ENCODE measurements at places on chromosomes 7 and 10.
A peak's percentile ranks its signal among the peaks of the same experiment; 100 is the strongest.

GRCh38 chr10:90816466-90816865, 41.4 kb downstream of the HTR7 start:
- no peak for DNase-seq

DNA sequence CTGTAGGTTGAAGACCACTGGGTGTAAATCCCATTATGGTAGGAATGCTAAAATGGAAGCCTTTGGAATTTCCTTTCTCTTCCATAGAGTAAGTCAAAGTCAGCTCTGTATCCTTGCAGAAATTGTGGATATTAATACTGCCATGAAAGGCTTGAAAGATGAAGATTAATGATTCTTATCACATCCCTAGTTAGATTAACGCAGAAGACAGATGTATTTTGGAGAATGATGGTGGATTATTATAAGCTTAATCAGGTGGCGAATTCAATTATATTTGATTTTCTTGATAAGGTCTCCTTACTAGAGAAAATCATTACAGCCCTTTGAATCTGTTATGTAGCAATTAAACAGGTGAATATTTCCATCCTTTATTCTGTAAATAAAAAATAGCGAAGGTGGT, 270.1 kb downstream of the PHF14 start:
- DNase-seq, result no peak

GRCh38 chr10:63106111-63106755, 26.9 kb upstream of the NRBF2 start:
- DNase-seq, result peak; percentile 65

GRCh38 chr10:12063483-12063818, 5.3 kb upstream of the DHTKD1 start:
- DNase-seq, result no peak

GRCh38 chr7:93736668-93737369, 153.7 kb downstream of the TFPI2 start:
- DNase-seq, result no peak

DNA sequence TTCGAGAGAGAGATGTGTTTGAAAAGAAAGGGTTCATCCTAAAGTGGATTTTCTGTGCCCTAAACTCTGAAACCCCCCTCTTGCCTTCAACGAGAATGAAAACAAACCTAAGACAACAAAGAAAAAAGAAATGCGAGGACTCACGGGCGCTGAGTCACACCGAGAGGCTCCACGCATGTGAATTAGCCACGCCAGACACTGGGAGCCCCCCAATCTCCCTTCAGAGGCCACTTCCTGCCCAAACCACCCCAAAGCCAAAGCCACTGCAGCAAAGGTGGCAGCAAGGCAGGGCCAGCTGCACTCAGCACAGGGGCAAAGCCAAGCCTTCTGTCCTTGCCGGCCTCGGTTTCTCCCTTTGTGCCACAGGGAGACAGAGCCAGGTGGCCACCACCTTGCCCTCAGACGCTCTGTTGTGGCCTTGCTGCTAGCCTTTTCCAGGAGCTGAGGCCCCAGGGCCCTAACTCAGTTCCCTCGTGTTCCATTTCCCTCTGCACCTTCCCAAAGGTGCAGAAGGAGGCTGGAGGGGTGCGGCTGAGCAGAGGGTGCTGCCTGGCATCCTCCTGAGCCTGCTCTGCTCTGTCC, 93.3 kb downstream of the FAM53B start:
- DNase-seq, result no peak

DNA sequence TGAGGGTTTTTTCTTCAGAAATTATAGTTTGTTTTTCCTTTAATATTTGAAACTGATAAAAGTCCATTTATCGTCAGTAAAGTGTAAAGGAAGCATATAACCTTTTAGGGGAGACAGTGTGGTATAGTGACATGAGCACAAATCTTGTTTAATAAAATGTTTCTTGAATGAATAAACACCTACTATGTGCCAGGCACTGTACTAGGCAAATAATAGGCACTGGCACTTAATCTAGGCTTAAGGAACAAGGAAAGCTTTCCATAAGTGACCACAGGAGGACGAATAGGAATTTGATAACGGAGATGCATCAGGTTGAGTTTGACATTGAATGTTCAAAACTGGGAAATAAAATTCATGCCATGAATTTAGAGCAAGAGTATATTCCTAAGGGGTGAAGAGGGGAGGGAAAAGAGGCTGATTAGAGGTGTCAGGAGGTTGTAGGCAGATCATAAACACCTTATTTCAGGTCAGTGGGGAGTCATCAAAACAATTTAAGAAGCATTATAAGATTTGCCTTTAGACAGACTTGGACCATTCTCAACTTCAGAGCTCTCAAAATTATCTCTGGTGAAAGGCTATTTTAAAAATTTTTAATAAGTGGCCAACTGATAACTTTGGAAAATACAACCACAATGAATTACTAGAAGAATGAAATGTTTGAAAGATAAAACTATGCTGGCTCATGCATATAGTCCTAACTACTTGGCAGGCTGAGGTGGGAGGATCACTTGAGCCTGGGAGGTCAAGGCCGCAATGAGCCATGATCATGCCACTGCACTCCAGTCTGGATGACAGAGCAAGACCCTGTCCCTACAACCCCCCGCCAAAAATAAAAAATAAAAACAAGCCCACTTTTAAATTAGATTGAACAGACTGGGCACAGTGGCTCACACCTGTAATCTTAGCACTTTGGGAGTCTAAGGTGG, 22.4 kb downstream of the RALA start:
- DNase-seq, result no peak

DNA sequence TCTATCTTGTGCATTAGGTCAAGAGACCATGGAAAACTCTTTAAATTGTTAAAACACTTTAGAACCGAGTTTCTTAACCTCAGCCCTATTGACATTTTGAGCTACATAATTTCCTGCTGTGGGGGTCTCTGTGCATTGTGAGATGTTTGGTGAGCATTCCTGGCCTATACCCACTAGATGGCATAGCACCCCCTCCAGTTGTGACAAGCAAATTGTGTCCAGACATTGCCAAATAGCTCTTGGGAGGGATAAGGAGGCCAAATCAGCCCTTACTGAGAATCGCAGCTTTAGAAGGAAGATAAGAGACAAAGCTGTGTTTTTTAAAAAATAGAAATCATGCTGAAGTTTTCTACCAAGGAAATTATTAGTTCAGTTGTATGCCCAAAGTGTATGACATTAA, 1158.5 kb upstream of the C7orf33 start:
- DNase-seq, result peak; percentile 49

DNA sequence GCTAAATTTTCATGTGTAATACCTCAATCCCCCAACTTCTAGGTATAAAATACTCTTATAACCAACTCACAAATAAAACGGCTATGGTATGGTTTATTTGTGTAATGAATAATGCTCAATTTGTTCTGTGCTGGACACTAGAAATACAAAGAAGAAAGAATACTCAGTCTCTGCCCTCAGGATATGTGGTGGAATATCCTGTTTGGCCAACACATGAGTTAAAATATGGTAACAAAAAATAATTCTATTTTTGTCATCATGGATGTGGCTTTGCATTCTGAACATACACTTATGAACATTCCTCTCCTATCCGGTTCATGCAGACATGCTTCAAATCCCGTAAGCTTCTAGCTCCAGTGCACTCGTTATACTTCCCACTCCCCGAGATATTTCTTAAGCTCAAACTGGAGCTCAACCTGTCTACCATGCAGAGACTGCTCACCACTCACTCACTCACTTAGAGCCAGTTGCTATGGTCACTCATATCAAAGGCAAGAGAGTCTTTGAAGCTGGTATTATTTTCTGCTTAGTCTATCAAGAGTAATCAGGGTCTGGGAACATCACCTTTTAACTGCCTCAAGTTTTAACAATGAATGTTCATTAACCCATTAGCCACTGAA, 53.8 kb upstream of the SLC16A12 start:
- DNase-seq, result no peak

- no peak for DNase-seq
Measured at GRCh38 chr7:127900732-127901685, 130.2 kb downstream of the LRRC4 start.

- DNase-seq, result no peak
Measured at GRCh38 chr10:130023454-130024230, 59.6 kb upstream of the EBF3 start.

- no peak for DNase-seq
Measured at GRCh38 chr10:33631991-33632390, 297.5 kb upstream of the NRP1 start.

GRCh38 chr10:35577926-35578617, 27.1 kb upstream of the GJD4 start:
- no peak for DNase-seq

DNA sequence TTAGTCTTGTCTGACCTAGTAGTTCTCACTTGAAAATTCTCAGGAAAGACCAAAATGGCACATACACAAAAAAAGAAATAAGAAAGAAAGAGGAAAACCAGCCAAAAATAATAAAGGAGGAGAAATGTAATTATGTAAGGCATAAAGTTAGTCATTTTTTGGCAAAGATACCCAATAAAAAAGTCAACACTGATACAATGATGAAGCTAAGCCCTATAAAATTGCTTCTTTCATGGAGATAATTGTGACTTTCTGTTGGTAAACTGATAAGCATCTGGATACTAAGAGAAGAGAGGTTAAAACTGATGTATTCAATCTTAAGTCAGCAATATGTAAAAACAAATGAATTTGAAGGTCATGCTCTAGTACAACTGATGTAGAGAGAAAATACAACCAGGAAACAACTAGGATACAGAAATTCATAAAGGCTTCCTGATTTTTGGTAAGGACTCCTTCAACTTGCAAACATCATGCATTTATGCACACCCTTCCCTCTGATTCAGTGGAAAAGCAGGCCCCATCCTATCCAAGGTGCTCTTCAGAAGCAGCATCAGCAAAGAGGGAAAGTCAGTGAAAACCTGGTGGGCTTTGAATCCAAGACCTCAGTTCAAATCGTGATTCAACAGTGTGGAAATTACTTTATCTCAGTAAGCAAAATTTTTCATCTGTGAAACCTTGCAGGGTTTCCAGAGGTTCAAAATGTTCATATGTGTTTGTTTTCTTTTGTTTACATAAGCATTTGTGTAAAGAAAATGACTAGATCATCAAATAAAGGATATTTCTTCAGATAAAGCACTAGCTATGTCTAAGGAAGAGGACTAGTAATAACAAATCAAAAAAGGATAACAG, 32.6 kb downstream of the IMMP2L start:
- no peak for DNase-seq

GRCh38 chr10:46020344-46020657, 10.1 kb downstream of the NCOA4 start:
- DNase-seq, result no peak

GRCh38 chr7:157499121-157499834, 162.5 kb downstream of the DNAJB6 start:
- no peak for DNase-seq

DNA sequence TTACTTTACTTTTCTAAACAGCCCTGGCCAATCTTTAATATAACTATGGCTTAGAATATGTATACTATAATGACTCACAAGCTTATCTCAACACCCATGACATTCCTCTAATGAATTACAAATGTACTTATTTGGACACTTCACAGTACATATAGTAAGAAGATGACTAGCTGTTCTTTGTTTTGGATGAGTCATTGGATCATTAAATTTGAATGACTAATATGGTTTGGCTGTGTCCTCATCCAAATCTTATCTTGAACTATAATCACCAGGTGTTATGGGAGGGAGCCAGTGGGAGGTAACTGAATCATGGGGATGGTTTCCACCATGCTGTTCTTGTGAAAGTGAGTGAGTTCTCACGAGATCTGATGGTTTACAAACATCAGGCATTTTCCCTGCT, 807.5 kb upstream of the SORCS1 start:
- peak; percentile 94 for DNase-seq

GRCh38 chr7:98303176-98303865, 21.8 kb downstream of the BRI3 start:
- no peak for DNase-seq

DNA sequence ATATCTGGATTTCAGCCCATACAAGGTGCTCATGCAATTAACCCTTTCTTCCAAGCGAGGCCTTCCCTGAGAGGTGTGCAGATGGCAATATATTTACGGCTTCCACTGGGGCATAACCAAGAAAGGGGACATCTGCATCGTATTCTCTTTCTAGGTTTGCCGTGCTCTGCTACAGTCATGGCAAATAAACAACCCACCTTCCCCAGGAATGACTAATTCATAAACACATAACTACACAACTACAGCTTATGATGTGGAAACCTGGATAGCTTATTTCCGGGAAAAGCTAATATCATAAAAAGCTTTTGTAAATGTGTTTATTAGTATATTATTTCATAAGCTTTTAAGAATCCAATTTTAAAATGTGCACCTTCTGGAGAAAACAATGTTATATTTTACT, 120.0 kb downstream of the CAMK1D start:
- DNase-seq, result no peak

- no peak for DNase-seq
Measured at GRCh38 chr7:151274936-151275812, 26.7 kb upstream of the SMARCD3 start.

- no peak for DNase-seq
Measured at GRCh38 chr10:93595378-93596161, 5.5 kb downstream of the RBP4 start.

DNA sequence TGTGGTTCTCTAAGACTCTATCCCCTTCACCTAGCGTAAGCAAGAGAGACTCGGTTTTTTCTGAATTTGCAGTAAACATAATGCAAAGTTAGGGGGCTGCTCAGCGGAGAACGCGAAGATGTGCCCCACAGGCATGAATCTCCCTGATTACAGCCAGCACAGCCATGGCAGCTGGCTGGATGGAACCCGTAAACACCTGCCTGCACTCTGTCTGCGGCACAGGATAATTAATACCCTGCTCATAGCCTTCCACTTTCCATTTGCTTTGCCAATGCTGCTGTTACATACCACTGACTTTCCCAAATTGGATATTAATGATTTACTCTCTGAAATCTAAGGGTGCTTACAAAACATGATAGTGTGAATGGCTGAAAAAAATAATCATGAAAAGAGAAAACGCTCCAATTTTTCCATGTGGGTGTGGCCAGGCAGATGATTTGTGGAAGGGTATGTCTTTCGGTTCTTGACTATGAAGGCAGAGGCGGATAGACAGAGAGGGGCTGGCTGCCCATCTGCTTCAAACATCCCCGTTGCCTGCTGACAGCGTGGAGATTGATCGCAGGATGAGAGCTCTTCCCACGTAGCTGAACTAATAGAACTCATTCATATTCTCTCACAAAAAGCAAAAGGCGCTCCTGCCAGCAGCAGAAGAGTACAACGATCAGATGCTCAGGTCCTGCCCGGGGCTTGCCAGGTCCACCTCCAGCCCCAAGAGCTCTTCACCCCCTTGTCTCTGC, 193.2 kb upstream of the GHITM start:
- DNase-seq, result no peak

DNA sequence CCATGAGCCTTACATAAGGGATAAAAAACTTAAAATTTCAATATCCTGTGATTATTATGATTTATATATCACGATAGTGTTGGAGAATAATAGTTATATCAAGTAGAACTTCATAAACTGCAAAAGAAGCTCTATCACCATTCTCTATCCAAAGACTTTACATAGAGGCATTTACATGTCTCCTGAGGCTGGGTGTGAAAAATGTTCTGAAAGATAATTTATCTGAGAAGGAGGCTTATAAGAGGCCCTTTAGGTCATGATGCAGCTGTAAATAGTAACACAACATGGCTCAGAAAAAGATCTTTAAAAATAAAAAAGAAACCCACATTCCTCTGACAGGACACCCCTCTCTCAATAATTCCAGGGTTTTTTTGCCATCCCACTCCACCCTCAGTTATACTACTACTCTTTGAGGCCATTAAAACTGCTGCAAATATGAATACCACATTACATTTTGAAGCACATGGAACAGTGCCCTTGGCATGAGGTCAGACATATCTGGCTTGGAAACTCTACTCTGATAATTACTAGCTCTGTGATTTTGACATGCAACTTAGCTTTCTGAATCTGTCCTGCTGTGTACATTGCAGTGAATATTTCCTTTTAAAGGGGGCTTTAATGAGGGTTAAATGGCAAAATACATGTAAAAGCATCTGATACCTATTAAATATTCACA, 55.5 kb downstream of the SLC16A12 start:
- DNase-seq, result no peak

- no peak for DNase-seq
Measured at GRCh38 chr10:108684431-108684830, 1238.9 kb downstream of the XPNPEP1 start.

Measured in HCEC 1CT (cell line).